CD4-positive, alpha-beta T cell treated with Interleukin-17A for 1 hour (primary cell): ENCODE measurements at places on chromosomes 1 and 21.

GRCh38 chr1:33640114-33640660, 167.7 kb downstream of the ZSCAN20 start:
- no peak for DNase-seq

DNA sequence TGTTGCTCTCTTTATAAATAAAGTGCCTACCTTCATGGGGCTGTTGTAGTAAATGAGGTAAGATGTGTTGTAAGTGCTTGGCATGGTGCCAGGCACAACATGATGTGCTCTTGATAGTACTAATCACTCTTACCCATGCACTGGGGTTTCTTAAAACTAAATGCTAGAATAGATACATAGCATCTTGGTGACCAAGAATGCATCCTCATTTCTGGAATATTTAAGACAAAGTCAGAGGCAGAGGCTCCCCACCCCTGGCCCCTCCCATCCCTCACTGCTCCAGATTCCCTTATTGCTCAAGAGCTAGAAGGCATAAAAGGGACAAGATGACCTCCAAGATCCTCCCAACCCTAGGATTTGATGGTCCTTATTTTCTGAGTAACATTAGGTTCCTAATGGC, 61.3 kb downstream of the GLUL start:
- DNase-seq, result no peak

DNA sequence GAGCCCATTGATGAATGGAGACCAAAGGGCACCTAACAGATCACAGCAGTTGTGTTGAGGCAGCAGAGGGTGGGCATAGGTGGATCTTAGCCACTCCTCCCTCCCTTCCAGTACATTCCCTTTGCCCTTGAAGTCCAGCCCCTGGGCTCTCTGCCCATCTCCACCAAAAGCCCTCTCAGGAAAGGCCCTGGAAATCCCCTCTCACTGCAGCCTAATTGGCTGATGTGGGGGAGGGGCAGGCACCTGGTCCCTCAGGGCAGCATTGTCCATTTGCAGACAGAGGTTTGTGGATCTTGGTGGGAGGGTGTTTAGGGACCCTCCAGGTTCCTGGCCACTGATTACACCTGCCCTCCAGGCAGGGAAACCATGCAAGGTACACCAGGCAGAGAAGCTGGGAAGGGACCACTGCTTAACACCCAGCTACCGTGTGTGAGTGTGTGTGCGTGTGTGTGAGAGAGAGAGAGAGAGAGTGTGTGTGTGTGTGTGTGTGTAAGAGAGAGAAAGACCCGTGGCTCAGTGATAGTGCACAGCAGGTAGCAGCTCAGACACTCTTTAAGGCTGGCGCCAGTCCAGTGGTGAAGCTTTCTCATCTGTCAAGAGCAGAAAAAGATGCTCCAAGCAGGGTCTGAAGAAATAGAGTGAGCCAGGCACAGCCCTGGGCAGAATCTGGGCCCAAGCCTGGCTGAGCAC, 71.1 kb downstream of the MATN1 start:
- DNase-seq, result no peak

- no peak for DNase-seq
These were observed 60.6 kb downstream of the GNG4 start for GRCh38 chr1:235588916-235589515.

DNA sequence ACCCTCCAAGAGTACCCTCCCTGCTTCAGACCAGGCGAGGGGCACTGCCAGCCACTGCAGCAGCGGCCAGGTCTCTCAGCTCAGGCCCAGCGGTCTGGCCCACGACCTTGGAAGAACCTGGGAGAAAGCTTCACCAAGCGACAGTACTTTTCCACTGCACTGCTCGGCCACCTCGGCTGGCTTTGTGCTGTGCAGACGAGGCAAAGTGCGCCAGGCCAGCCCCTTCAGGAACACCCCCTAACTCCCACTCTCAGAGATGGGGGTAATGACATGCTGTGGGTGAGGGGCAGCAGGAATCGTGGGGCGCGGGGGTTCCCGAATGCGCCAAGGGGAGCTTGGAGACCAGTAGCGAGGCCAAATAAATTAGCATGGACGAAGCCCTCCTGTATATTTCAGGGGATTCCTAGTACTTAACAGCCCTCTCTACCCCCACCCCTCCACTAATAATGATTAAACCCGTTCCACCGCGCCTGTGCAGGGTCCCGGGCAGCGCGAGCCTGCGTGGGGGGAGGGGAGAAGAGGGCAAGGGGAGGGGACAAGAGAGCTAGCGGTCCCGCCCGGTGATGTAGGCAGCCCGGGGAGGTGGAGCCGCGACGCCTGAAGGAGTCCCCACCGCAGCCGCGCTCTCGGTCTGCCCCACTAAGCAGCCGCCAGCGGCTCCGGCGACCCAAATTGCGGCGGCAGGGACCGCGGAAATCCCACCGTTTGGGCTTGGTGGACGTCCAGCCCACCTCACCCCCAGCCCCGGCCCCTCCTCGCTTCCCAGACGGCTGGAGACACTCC, at the start of gene FAM43B:
Gene FAM43B, plus strand, starts transcription at position 629 of the 783 bp plus-strand sequence. CDS start 401 bp downstream, outside the sequence.
- no peak for DNase-seq

GRCh38 chr1:183982172-183982963, 55.2 kb downstream of the COLGALT2 start:
- DNase-seq, result no peak

DNA sequence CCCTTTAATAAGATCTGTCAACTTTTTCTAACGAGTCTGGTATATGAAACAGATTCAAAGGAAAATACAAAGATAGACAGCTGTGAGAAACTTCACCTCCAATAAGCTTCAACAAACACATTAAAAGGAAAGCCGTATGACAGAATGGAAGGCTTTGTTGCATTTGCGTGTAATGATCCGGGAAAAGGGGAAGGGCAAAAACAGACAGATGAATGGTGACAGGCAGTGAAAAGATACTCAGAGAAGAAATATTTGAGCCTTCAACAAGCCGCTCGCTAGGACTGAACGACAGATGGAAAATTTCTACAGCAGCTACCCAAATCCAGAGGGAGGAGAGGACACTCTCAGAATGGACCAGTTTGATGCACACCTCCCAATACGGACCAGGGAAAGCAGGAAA, 14.9 kb downstream of the COPA start:
- DNase-seq, result no peak

DNA sequence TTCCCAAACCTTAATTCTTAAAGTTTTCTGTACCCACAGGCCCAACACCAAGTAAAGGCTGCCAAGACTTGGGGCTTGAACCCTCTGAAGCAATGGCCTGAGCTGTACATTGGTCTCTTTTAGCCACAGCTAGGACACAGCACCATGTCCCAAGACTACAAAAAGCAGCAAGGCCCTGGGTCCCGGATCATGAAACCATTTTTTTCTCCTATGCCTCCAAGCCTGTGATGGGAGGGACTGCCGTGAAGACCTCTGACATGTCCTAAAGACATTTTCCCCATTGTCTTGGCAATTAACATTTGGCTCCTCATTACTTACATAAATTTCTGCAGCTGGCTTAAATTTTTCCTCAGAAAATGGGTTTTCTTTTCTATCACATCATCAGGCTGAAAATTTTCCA, 30.9 kb downstream of the ZNF670 start:
- DNase-seq, result no peak

GRCh38 chr1:95325349-95325748, 91.3 kb downstream of the RWDD3 start:
- DNase-seq, result no peak

DNA sequence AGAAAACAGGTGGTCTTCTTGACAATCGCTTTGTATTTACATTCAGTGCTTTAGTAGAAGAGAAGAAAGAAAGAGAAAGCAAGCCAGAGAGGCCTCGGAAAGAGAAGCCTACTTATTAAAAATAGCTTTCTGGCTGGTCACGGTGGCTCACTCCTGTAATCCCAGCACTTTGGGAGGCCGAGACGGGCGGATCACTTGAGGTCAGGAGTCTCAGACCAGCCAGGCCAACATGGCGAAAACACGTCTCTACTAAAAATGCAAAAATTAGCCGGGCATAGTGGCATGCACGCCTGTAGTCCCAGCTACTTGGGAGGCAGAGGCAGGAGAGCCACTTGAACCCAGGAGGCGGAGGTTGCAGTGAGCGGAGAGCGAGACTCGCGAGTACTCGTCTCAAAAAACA, 1.8 kb upstream of the SLC19A2 start:
- no peak for DNase-seq

GRCh38 chr1:206067486-206068227, 14.7 kb downstream of the RHEX start:
- DNase-seq, result no peak

- DNase-seq, result no peak
These were observed 123.1 kb downstream of the NRDC start for GRCh38 chr1:51755437-51755836.

DNA sequence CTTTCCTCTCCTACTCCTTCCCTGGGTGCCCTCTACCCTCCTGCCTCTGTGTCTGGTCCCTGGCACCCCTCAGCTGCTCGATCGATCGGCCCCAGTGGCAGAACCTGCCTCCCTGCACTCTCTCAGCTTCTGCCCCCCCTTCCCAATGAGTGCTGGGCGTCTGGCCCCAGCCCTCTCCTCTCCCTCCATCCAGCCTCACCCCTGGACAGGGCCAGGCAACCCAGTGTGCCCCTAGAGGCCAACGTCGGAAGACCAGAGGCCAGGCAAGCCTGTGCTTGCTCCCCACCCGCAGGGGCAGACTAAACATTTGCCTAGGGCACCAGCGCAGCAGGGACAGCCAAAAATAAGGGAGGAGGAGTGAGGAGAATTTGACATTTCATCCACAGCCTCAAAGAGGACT, 43.5 kb downstream of the LGR6 start:
- DNase-seq, result no peak

DNA sequence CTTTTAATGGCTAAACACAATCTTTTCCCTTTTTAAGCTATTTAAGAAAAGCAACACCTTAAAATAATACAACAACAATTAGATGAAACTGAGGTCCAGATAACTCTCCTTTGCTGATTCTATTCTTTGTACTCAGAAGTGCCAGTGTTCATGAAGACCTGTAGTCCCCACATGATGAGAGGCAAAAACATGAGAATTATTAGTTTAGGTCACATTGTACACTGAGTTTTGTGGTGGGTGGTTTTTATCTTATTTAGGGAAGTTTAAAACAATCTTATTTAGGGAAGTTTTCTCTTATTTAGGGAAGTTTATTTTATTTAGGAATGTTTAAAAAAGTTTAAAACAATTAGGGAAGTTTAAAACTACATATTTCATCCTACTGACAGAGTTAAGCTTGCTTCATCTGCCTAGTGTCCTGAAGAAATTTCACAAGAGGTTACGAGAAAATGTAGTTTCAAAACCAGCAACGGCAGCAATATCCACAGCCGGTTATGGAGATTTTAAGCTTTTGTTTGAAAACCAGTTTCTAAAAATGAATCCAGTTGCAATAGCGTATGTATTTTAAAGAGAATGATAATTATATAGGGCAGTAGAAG, 7.8 kb upstream of the OR14I1 start:
- no peak for DNase-seq

- DNase-seq, result no peak
These were observed 19.0 kb downstream of the RNASEL start for GRCh38 chr1:182569939-182570610.

DNA sequence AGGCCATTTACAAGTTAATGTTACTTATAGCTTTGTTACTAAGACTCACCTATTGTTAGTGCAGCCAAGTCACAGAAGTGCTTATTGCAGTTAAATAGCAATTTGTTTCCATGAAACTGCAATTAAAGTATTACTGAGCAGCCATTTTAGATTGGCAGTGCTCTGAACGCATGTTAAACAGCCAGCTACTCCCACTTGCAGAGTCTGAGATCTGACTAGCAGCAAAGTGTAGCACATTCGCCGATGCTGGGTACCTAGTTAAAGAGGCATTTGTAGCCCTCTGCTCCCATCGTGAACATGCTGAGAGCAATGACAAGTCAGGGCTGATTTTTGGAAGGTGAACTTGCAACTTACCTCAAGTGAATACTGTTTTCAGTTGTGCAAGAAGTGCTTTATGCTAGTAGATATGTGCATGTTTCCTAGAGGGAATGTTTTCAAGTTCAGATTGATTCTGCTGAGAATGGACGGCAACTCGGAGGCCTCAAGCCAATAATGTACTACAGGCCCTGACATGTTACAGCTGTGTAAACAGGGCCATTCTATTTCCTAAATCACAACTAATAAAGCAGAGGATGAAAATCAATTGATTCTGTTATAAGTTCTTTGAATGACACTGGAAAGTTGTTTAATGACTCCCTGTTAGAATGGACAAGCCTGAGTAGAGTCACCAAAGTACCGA, 19.8 kb downstream of the LMO4 start:
- no peak for DNase-seq

DNA sequence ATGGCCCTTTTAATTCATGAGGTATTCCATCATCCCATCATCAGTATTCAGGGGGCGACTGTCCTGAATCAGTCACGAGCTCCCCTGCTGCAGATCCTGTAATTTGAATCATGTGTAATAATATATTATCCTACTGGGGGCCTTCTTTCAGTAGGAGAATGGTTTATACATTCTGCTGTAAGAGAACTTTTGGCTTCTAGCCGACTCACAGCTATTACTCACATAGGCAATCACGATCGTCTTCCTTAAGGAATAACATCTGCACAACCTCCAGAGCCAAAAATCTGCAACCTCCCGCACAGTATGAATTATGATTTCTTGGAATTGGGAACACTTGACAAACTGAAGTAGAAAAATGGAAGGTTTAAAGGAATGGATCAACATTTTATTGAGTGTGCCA, 343.0 kb downstream of the USP25 start:
- no peak for DNase-seq

DNA sequence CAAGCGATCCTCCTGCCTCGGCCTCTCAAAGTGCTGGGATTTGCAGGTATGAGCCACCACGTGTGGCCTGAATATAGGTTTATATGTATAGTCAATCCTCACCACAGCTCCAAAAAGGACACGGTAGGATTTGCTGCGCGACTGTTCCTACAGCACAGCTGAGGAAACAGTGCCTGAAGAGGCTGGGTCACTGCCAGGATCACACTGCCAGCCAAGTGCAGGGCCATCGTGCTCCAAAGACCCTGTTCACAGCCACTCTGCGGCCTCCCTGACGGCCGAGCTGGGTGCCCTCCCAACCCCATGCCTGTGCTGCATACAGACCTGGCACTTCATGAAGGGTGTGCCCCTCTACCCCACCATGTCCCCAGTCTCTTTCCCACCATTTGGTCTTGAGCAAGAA, 71.4 kb downstream of the MRPL37 start:
- DNase-seq, result no peak

DNA sequence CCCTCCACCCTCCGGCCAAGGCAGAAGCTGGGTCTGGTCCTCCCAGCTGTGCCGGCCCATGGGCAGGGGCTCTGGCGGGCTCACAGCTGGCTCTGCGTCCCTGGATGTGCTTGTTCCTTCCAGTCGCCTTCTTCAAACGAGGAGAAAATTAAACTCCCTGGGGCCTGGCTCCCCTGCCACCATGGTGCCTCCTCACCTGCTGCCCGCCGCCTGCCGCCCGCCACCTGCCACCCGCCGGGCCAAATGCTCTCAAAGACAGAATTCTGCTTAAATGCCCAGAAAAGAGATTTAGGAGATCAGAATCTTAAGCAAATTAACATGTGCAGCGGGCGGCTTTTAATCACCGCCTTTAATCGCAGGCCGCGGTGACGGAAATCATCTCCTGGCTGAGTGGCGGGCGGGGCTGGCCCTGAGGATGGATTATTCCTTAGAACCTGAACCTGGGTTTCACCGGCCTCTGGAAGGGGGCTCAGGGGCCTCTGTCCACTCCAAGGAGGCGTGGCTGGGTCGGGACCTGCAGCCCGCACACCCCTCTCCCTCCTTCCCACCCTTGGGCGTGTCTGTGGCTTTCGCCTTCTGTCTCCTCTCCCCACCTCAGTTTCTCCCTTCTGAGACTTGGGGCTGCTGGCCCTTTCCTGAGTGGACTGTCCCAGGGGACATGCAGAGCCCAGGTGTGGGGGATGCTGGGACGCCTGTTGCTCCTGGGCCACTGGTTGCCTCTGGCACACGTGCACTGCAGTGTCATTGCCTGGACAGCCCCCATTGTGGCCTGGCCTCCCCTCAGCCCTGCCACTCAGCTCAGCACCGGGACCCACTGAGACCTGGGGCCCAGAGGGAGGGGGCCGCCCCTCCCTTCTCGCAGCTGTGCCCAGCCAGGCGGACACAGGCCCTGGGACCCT, 10.5 kb upstream of the PLCH2 start:
- no peak for DNase-seq
